ENCODE measurements at places on chromosomes 5 and 9.

- DNase-seq = no peak
These were observed 441.3 kb upstream of the CCNG1 start for GRCh38 chr5:162996053-162996452.

- DNase-seq = no peak
These were observed 6.2 kb downstream of the NKX2-5 start for GRCh38 chr5:173228639-173229381.

GRCh38 chr9:111282845-111283244 lies 47.2 kb downstream of the OR2K2 start:
- DNase-seq = no peak

DNA sequence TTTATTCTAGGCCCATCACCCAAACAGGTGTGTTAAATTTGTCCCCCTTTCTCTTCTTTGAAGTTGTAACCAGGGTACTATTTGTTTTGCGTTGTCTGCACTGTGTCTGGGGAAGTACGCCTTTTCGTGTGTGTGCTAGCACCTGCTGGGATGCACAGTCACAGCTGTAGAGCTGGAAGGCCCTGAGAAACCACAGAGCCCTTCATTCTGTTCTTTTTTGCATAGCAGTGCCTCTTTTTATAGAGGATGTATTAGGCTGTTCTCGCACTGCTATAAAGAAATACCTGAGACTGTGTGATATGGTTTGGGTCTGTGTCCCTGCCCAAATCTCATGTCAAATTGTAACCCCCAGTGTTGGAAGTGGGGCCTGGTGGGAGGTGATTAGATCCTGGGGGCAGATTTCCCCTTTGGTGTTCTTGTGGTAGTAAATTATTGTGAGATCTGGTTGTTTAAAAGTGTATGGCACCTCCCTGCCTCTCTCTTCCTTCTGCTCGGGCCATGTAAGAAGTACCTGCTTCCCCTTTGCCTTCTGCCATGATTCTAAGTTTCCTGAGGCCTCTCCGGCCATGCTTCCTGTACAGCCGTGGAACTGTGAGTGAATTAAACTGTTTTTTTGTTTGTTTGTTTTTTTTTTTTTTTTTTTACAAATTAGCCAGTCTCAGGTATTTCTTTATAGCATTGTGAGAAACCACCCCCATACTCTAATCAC lies 14.0 kb downstream of the SEC61B start:
- DNase-seq = no peak

GRCh38 chr5:143642791-143643190 lies 169.2 kb upstream of the HMHB1 start:
- no peak for DNase-seq
